ENCODE measurements at places on chromosomes 5 and 9.
A peak's percentile ranks its signal among the peaks of the same experiment; 100 is the strongest.

- DNase-seq: no peak
Measured at GRCh38 chr5:82054004-82054710, 82.3 kb downstream of the ATG10 start.

DNA sequence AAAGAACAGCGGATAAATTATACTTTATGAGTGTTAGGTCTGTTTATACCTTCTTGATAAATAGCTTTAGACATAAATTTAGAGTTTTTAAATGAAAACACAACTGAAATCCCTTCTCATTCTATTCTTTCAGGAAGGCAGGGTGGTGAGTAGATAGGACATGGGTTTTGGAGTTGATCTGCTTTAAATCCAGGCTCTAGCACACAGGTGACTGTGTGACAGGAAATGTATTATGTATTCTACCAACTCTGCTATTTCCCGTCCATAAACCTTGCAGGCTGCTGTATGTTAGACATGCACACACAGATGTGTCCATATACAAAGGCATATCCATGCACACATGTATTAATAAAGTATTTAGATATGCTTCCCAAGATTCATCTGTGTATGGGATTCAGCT lies 19.3 kb upstream of the CARTPT start:
- DNase-seq: no peak

GRCh38 chr5:144028636-144029035 lies 141.8 kb downstream of the YIPF5 start:
- DNase-seq: no peak

GRCh38 chr5:148090146-148090772 lies 26.5 kb downstream of the SPINK5 start:
- no peak for DNase-seq

- DNase-seq: no peak
Measured at GRCh38 chr9:10052181-10052580, 560.6 kb downstream of the PTPRD start.

DNA sequence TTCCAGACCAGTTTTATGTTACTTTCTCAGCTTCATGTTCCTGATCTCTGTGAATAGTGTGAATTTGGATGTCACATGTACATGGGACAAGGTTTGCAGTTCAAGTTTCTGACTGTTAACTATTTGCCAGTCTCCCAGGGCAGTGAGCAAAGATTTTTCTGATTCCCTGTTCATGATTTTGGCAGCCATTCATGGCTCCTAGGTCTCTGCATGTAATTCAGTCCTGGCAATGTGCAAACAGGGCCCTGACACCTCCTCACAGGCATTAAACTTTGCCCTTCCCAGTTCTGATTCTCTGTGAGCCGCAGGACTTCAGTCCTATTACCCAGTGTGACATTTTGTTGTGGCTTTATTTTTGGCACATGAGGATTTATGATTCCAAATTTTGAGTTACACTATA lies 349.7 kb downstream of the ARRDC3 start:
- no peak for DNase-seq

- DNase-seq: no peak
Measured at GRCh38 chr5:116487045-116487444, 87.6 kb downstream of the SEMA6A start.

GRCh38 chr9:85603936-85604335 lies 137.8 kb downstream of the AGTPBP1 start:
- DNase-seq: no peak

- no peak for DNase-seq
Measured at GRCh38 chr5:90959262-90959661, 400.7 kb downstream of the ADGRV1 start.

DNA sequence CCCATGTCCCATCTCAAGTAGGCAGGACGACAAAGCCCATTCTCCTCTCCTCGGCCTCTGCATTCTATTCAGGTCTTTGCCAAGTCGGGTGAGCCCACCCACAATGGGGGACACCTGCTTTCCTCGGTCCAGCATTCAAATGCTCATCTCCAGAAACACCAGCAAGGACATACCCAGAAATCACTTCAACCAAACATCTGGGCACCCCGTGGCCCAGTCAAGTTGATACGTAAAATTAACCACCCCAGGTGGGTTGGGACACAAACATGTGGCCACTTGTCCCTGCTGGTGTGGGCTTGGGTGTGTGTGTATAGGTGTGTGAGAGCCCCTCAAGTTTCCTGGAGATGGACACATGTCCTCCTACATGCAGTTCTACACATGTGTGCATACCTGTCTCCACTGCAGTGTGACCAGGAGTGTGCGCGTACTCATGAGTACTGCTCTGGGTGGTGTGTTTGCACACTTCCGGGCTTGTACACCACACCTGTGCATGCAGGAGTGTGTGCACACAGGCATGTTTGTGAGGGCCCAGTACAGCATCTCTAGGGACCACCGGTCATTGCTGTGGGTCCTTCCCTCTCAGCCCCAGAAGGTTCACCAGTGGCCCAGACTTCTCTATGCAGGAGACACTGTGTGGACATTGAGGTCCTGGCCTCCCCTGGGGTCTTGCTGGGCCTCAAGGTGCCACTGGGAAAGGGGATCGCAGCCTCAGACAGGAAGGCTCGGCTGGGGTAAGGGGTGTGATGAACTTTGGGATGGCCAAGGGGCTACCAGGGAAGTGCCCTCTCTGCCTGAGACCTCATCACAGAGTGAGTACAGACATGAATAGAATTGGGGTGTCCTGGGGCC lies 35.4 kb upstream of the RXRA start:
- peak; percentile 6 for DNase-seq

- DNase-seq: no peak
Measured at GRCh38 chr9:696332-697323, 144.9 kb upstream of the DMRT1 start.

DNA sequence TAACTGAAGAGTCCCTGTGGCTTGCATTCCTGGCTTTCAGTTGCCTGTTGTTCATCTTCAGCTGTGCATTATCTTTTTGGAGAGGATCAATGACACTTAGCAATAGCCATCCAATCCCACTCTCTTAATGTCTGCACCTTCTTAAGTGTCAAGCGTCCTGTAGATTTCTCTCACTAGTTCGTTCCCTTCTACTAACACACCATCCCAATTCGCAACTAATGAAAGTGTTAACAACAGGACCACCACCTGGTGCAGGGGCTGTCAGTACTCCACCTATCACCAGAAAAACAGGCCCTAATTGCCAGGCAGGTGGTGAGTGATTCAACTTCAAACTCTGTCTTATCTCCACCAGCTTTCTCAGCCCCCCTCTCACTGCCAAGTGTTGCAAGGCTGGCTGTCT lies 169.4 kb upstream of the EFNA5 start:
- DNase-seq: no peak

DNA sequence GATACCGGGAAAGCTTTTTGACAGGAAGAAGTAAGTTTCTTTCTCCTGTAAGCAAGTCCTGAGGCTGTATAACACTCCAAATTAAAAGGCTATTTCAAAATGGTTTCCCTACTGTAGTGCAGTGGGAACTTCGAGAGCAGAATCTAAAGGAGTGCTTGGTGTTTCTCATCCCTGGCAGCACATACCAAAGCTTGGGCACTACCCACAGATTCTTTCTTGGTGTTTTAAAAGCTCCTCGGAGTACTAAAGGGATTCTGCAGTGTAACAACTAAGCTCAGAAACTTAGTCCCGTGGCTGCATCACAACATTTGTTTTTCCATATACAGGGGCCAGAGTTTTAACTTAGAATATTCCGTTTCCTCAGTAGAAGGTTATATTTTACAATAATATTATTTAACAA lies 5.6 kb upstream of the APC start:
- DNase-seq: no peak

DNA sequence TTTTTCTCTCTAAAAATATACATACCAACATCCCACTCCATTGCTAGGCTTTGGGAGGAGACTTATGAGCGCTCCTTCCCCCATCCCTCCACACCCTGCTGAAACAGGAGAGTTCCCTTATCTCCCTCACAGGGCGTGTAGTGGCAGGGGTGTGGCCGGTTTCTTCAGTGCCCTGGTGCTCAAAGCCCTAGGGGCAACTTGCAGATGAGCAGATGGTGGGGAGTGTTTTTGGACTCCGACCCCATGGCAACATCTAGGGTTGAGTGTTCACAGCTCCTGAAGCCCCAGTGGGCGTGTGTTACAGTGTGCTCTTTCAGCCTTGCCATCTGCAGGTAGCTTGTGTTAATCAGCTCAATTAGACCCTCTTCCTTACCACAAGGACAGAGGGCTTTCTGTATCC lies 409.5 kb downstream of the MAT2B start:
- peak; percentile 77 for DNase-seq
